ENCODE measurements at places on chromosomes 3 and 15. TPM values are rescaled to one million over a fixed set of nuclear protein-coding genes. Genes with fewer than 3 reads are reported as not detected.

DNA sequence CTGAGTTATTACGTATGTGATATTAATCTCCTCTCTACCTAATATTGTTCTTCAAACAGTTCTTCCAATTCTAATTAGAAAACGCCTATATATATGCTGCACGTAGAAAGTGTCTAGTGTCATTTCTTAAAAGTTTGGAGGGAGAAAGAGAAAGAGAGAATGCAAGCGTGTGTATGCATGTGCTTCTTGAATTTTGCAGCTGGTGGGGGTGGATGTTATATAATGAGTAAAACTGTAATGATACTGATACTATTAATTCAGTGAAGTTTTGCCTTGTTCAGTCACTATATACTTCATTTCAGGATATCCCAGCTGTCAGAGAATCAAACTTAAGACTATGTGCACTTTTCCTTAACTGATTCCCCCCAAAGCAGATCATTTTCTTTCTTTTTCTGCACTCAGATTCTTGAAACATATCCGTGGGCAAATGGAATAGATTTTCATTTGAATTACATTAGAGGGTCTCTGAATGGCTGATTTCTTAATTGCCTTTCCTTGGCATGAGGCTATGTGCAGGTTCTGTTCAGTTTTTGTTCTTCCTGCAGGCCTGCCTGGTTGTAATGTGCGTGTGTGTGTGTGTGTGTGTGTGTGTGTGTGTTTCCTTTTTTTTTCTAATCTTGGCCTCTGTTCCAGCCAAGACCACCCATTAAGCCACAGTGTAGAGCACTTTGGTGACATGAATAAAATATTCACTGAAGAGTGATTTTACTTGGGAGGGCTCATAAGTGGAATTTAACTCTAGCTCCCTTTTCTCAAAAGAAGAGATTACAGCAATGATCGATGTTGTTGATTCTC, 617.5 kb downstream of the RBMS3 start:
- DNase-seq = peak; percentile 17

Gene SCN11A
- 0.17 TPM for polyA plus RNA-seq

Gene RARRES1
- 10.3 TPM for polyA plus RNA-seq

- DNase-seq = no peak
These were observed 1.3 kb upstream of the MASP1 start for GRCh38 chr3:187292631-187293515.

Gene KBTBD13
- polyA plus RNA-seq = not detected

Gene FBXO40
- polyA plus RNA-seq = not detected

DNA sequence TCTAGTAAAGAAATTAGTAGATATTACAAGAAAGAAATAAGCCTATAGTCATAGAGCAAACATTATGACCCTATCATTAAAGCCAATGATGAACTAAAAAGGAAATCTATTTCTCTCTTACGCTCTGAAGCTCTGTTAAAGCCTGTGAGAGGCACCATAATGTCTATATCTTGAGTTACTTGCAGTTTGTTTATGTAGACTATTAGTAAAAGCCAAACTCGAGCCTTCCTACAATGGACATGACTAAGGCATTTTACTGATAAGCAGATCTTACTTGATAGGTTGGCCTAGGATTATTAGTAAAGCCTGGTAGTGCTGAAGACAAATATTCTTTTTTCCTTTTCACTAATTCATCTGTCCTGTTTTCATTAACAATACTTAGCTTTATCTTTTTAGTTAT, 32.7 kb downstream of the LRRC3B start:
- no peak for DNase-seq

Gene PPARG
- polyA plus RNA-seq = 19.0 TPM

DNA sequence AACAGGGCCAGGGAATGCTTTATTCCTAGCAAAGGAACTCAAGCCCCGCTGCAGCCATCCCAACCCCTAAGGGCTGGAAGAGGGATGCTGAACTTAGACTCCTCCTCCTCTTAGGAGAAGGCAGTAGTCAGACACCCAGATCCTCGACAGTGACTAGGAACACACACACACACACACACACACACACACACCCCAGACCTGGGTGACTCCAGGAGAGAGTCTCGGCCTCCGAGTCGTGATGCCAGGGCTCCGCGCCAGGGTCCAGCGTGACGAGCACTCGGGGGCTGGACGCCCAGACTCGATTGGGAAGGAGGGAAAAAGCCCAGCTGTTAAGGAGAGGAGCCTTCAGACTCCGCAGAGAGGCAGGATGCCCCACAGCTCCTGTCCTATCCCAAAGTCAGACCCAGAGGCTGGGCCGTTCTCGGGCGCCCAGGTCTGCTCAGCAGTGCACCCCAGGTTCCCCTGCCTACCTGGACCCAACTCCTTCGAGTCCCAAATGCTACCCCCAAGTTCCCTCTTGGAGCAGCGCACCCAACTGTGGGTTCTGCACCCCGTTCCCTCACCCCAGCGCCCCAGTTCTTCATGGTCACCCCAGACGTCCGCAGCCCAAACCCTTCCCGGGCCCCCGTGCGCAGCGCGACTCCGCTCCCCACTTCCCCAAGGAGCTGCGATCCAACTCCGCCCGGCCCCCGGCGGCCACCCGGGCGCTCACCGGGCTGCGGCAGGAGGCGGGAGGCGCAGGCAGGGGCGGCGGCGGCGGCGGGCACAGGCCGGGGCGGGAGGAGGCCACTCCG, 421 bp downstream of the BMF start:
- DNase-seq = no peak

Data from kidney (tissue), 22 donors.